ENCODE measurements at places on chromosomes 11 and 22.

GRCh38 chr11:2911785-2912391 is 17.3 kb downstream of the PHLDA2 start:
- no peak for DNase-seq

GRCh38 chr22:29702000-29702930 is 17.5 kb upstream of the CABP7 start:
- DNase-seq: peak; percentile 64

GRCh38 chr11:34566208-34566551 is 52.6 kb upstream of the ELF5 start:
- DNase-seq: no peak

GRCh38 chr22:48954781-48955311 is 872.8 kb downstream of the BRD1 start:
- DNase-seq: no peak

- DNase-seq: no peak
These were observed 6.0 kb upstream of the RPL3 start for GRCh38 chr22:39325392-39325932.

DNA sequence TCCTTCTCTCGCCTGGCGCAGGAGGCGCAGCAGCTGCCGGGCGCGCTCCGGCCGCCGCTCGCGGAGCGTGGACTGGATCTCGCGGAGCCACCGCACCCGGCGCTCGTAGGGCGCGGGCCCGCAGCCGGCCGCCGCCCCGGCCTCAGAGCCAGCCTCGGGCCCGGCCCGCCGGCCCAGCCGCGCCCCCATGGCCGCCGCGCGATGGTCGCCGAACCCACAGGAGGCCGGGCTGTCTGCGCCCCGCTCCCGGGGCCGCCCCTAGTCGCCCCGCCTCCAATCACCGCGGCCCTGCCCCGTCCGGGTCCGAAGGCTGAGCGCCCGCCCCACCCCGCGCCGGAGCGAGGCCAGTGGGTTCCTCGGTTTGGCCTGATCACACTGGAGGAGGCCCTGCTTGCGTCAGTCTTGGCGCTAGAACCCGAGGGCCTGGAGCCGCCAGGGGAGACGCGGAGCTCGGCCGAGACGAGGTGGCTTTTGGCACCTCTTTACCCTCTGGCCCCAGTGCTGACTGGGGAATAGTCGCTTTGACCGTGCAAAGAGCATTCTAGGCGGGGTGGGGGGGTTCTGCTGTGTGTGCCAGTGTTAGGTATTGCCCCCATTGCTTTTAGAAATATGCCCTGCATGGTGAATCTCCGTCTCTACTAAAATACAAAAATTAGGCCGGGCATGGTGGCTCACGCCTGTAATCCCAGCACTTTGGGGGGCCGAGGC is at the start of gene LRRC75B:
Gene LRRC75B (minus strand): TSS at position 223 of the 708 bp plus-strand sequence. CDS start 34 bp downstream, at position 189.
- DNase-seq: peak; percentile 78

DNA sequence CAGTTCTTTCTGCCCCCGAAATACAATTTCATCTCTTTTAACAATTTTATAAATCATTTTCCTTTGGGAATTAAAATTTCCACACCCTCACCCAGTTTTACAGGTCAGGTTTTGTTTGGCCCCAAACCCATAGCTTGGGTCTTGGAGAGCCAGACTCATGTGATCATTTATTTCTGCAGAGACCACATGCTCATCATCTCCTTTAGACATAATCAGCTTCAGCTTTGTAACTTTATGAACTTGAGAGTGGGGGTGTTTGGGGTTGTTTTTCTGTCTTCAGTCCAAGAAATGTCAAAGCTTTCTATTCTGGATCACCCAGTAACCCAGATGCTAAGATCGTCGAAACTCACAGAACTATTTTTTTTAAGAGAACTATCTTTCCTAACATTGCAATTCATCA is 70.9 kb downstream of the DBX1 start:
- DNase-seq: no peak

- no peak for DNase-seq
These were observed 90.6 kb downstream of the TMEM135 start for GRCh38 chr11:87128372-87128771.

DNA sequence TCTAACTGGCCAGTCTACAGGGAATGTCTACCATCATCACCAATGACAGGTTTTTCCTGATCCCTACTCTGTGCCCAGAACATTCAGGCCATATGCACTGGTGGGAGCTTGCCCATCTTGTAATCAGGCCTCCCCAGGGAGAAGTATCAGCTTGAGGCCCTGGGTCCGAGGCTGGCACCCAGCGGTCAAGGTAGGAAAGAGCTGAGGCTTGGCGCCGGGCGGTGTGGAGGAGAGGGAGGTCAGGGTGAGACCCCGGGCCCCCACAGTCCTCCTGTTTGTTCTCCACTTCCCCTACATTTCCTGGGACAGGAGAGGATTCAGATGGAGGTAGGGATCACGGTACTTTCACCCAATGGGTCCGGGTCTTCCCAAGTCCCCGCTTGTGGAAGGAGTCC is 15.5 kb downstream of the TSKU start:
- DNase-seq: no peak

DNA sequence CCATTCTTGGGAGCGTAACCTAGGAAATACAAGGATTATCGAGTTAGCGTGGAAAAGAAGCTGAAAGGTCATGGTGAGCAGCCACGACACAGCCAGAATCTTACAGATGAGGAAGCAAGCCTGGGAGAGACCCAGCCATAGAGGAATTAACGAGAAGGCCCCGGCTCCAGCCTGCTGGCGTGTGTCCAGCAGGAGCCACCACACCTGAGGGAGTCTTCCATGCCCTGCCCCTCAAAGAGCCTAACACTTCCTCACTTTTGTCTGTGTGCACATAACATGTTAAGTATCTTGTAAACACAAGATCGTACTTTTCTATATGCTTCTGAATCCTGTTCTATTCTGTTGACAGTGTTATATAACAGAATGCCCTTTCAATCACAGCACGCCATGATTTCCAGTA is 18.1 kb downstream of the CECR2 start:
- no peak for DNase-seq

GRCh38 chr11:63635762-63636465 is 21.7 kb upstream of the PLAAT3 start:
- peak; percentile 61 for DNase-seq

DNA sequence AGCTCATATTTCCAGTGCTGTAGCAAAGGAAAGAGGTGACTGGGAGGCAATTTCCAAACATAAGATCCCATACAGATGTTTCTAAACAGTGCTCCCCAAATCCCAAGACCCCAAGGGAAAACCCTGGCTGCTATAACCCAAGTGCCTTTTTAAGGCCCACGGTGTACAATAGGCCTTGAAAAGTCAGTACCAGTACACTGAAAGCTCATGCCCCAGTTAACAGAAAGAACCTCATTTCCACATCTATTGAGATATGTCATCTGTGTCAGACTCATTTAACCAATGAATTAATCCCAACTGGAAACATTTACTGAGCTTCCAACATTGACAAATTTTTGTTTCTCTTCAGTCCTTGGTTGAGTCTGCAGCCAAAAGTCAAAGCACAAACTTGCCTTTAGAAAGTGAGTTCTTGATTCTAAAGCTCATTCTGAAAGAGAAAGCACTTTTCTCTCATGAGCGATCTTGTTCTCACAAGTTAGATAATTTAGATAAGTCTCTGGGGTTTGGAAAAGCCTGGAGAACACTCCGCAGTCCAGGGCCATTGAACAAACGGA is 239.8 kb upstream of the ARHGAP20 start:
- DNase-seq: no peak

- DNase-seq: no peak
These were observed 20.9 kb downstream of the ATXN10 start for GRCh38 chr22:45692549-45692948.

DNA sequence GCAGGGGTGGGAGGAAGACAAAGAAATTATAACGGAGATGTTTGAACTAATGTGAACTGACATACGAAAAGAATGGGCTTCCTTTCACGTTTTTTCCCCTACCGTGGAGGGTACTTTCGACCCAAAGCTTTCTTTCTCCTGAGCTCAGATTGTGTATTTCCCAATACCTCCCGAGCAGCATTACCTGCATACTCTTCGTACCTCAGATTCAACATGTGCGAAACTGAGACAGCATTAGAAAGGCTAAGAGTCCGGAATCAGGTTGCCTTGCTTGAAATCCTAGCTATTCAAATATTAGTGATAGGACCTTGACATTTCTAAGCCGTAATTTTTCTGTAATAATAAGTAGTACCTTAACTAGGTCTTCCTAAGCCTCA is 778 bp upstream of the PAK1 start:
- no peak for DNase-seq

DNA sequence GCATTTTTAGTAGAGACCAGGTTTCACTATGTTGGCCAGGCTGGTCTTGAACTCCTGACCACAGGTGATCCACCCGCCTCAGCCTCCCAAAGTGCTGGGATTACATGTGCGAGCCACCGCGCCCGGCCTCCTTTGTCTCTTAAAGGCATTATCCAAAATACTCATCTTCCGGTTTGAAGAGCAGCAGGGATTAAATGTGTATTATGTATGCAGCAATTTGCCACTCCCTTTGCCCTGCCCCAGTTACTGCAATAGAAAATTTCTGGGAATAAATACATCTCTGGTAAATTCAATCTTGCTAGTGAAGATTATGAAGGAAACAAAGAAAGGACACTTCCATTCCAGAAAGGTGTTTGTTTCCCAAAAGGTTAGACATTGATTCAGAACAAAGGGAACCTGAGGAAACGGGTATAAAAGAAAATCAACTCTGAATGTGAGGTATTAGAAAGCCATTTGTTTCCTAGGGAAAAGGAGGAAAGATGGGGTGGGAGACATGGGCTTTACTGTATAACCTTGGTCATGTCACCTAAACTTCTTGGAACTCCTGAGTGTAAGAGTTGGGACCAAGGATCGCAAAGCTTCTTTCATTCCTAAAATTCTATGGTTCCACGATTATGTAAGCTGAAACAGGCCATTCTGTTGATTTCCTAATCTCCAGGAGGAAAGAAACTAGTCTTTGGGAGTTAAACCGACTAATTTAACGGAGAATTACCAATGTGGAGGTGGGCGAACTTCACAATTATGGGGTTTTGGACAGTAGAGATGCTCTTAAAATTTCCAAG is 959 bp upstream of the HIPK3 start:
- DNase-seq: no peak

DNA sequence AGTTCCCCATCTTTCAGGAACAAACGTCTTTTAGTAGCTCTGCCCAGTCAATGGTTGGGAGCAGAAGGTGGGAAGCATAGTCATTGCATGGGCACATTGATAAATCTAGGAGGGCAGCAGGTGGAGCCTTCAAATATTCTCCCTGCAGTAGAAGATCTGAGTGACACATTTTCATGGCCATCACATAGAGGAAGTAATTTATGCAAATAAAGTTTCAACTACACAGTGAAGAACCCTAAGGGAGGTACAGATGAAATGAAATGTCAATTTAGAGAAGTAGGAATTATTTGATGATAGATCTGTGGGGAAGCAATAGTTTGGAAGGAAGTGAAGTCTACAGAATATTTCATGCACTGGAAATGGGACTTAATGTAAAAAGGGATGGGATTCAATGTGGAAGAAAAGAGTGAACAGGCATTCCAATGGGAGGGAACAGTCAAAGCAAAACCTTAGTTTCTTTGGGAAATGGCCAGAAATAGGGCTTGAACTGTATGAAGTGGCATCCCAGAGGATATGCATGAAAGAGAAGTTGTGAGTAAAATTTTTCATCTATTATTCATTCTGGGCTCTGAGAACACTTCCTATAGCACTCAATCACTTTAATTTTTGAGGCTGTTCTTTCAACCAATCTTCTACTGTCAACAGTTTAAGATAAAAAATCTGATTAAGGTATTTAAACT is 256.2 kb upstream of the LUZP2 start:
- DNase-seq: no peak

- DNase-seq: no peak
These were observed 59.4 kb upstream of the FTH1 start for GRCh38 chr11:62026739-62027370.

DNA sequence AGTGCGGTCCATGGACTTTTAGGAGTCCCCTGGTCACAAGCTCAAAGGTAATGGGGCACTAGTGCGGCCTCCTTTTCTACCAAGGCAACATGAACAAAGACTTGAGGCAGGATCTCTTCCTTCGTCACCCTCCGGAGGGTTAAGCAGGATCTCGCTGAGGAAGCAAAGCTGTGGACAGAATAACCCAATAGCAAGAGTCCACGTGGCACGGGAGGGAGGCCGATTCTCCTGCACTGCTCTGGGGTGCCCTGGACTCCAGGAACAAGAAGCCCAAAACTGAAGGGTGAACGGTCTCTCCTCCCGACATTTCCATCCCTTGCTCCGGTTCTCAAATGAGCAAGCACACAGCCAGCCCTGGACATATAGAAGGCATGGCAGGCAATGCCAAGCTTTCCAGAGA is 20.7 kb downstream of the MYH9 start:
- no peak for DNase-seq

- no peak for DNase-seq
These were observed 70.0 kb downstream of the SGSM1 start for GRCh38 chr22:24875862-24876506.

DNA sequence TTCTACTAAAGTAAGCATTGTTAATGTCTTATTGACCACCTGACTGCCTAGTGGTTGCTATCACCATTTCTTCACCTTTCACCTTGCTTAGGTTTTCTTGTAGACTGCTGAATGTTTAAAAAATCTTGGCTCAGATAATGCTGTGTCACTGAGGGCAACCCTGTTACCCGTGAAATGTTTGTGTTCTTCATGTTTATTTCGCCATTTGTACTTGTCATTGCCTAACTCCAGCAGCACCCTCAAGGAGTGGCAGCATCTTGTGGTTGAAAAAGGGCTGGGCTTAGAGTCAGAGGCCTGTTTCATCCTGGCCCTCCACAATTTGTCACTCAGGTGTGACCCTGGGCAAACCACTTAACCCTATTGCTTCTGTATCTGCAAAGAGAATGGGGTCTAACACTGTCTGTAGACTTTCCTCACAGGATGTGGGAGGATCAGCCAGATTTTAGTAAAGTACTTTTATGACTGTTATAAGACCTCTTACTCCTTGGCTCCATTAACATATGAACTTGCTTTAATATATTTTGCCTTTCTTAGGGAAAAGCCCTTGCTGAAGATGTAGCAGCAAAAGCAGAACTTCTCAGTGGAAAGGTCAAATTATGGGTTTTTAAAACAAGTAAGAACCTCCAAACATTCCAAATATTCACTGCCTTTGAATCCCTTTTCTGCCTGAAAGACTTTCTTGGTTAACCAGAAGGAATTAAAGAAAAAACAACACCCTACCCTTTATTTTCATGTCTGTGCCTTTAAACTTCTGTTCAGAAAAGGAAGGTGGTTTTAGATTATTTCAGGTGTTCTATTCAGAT is 154.5 kb upstream of the C11orf87 start:
- DNase-seq: no peak

GRCh38 chr11:64996710-64997380 is at the start of gene BATF2:
TSS of gene BATF2 (minus strand) at chr11:64996971. CDS start at chr11:64996914, 57 bp downstream.
- peak; percentile 86 for DNase-seq

GRCh38 chr22:19688301-19689290 is 25.7 kb upstream of the SEPTIN5 start:
- no peak for DNase-seq

- DNase-seq: no peak
These were observed 6.3 kb downstream of the GRIK4 start for GRCh38 chr11:120517801-120518291.

GRCh38 chr11:102610200-102610599 is 14.9 kb downstream of the MMP20 start:
- DNase-seq: no peak

DNA sequence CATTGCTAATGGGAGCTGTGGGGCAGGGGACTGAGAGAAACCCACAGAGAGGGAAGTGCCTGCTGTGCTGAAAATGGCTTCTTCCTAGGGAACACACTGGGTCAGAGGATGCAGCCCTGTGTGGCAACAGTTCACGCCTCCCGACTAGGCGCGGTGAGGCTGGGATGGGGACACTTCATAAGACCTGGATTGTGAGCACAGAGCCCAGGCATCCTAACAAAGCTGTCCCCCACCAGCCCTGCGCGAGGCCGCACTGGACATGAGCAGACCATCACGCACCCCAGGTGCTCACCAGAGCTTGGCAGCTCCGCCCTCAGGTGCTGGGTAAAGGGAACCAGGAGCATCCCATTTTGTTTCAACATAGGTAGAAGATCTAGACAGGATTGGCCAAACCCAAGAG is 1.8 kb upstream of the KRTAP5-4 start:
- DNase-seq: no peak

Data from H54 (cell line).